ENCODE measurements at places on chromosomes 7 and 10.

- peak; percentile 65 for DNase-seq
Observed at GRCh38 chr7:23247603-23248335, 1.2 kb downstream of the GPNMB start.

- peak; percentile 35 for DNase-seq
Observed at GRCh38 chr7:102895602-102896001, 17.2 kb upstream of the LRRC17 start.

- DNase-seq: peak; percentile 53
Observed at GRCh38 chr10:129545261-129545660, 78.2 kb downstream of the MGMT start.

DNA sequence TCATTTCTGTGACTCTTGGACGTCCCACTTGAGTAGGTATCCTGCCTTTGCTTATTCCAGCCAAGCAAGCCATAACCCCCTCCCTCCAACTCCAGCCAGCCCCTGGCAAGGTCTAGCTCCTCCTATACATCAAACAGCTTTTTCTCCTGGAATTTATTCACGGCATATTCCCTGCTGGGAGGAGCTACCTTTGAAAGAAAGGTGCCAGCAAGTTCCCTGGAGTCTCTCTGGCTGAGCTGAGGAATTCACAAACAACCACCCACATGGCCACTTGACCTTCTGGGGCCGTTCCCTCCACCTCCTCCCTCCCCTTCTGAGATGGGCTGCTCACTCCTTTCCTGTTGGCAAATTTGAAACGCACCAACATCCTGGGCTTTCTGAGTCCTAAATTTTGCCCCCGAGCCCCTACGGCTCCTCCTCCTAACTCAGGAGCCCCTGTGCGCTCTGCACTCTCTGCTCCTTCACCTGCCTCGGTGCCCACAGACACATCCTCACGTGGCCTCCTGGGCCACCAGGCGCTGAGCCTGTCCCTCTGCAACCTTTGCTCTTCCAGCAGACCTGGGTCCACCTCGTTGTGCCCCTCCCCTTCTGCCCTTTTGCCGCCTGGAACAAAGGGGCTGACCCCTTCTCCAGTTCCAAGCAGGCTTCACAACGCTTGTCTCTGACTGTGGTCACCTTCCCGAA is 48.0 kb downstream of the HSPA12A start:
- no peak for DNase-seq

DNA sequence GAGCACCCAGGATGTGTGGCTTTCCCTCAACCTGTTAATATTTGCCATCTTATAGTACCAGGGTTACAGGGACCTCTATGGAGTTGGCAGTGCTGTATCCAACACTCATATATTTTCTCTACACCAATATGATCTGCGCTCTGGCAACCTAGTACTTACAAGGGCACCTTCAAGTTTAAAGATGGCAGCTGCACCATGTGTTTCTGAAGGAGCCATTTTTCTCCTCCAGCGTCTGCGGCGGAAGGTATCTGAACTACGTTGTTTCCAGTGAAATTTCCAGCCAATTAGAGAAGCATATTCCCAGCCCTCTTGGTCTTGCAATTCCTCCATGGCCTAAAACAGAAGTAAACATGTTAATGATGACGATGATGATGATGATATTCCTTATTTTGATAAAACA is 125.6 kb downstream of the MYOF start:
- no peak for DNase-seq

DNA sequence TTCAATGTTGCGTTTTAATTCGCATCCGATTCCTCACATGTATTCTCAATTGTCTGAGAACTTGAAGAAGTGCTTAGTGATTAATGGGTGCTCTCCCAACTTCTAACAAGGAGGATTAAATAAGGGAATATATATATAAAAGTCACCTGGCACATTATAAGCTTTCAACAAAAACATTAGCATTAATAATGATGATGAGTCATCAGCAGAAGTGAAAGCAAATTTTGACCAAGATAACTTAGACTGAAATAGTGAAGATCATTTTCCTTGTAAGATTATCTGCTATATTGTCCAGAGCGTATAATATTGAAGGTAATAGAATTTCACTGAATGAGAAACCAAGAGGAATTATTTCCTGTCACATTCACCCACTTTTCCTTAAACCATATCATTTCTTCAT is 8.5 kb downstream of the ASAH2 start:
- no peak for DNase-seq

DNA sequence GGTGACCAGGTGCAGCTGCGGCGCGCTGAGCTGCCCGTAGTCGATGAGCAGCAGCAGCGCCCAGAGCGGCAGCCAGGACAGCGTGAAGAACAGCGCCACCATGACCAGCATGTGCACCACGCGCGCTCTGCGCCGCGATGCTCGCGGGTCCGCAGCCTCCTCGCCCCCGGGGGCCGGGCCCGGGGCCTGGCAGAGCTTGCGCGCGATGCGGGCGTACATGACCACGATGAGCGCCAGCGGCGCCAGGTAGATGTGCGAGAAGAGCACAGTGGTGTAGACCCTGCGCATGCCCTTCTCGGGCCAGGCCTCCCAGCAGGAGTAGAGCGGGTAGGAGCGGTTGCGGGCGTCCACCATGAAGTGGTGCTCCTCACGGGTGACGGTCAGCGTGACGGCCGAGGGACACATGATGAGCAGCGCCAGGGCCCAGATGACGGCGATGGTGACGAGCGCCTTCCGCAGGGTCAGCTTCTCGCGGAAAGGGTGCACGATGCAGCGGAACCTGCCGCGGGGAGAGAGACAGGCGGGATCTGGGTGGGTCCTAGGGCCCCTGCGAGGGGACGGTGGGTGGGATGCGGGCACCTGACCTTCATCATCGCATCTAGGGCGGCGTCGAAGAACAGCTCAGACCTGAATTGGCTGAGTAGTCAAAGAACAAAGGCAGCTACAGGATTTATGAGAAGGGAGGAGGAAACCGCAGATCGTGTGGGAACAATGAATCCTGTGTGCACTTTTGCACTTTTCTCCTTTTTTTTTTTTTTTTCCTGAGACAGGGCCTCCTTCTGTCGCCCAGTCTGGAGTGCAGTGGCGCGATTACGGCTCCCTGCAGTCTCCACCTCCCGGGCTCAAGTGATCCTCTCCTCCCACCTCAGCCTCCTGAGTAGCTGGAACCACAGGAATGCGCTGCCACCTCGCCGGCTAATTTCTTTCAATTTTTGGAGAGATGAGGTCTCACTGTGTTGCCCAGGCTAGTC is 22.4 kb upstream of the PPA1 start:
- DNase-seq: peak; percentile 46

DNA sequence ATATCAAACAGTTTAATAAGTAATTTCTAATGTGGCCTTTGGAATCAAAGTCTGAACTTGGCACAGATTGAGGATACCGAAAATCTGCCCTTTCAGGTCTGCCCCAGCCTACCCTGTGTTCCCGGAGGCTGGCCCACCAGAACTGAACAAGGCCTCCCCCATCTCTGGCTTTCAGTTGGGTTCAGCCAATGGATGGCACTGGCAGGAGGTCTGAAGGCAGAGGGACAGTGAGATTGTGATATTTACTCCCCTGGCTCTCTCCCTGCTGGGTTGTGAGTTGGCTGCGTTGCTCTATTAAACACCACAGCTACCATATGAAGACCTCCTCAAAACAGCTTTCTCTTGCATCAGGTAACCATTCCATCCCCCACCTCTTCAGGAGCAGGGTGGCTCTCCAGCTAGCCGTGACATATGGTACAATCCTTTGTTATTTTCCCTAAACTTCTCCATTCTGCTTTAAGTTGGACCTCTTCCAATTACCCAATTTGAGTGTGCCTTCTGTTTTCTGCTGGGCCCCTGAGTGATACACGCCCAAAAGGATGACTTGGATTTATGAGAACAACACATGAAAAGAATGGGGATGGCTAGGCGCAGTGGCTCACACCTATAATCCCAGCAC is 28.1 kb downstream of the DNMBP start:
- peak; percentile 33 for DNase-seq

- DNase-seq: no peak
Observed at GRCh38 chr10:21797984-21798765, 205.4 kb downstream of the DNAJC1 start.

DNA sequence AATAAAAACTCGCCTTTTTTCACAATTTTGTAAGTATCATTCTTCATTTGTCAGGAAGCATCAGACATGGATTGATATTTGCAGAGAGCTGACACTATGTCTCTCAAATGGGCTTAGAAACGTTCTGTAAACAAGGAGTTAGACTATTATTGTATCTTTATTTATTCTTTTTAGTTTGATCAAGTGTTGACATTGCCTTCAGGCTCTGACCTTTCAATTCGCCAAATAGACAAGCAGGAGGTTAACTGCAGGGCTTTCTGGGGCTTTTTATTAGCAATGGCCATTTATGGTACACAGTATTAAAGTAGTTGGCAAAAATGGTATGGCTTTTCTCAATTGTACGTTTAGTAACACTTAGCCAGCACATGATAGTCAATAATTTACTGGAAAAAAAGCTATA is 221.7 kb downstream of the ZWINT start:
- no peak for DNase-seq

DNA sequence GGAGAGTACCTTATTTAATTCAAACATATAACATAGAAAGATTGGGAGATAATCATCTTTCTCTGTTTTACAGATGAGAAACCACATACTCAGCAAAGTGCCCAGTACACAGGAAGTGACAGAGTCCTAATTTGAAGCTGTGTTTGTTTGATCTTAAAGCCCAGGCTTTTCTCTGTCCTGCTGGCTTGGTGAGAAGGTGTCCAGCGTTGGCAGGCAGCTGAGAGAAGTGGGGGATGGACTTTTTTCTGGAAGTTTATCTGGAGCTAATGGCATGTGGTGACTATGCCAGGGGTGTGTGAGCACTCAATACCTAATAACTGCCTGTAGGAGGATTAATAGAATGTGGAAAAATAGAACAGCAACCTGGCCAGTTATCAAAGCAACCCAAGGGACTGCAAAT is 60.8 kb downstream of the NPSR1 start:
- DNase-seq: peak; percentile 35

DNA sequence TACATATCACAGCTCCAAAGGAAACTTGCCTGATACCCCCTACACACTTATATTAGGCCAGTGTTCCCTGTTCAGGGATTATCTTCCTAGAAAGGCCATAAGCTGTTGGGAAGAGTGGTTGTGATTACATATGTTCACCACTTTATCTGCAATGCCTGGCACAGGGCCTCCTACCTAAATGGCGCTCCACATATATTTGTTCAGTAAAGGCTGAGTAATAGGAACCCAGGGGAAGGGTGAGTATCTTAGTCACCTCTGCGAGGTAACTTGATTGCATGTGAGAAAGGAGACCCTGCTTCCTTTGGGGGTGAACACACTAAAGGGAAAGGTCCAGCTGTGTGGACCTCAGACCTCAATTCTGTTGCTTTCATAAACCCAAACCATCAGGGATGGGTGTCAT is 896.0 kb downstream of the LRMDA start:
- no peak for DNase-seq

- no peak for DNase-seq
Observed at GRCh38 chr7:156963472-156963871, 14.0 kb downstream of the NOM1 start.

DNA sequence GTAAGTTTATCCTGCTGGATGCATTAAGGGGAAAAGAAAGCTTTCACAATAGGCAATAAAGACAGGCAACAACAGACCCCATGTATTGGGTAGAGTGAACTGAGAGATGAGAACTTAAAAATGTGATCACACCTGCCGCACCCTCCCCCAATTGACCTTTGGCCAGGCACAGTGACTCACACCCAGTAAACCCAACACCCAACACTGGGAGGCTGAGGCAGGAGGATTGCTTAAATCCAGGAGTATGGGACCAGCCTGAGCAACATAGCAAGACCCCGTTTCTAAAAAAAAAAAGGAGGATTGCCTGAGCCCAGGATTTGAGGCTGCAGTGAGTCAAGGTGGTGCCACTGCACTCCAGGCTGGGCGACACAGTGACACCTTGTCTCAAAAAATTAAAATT is 86.9 kb downstream of the MPP7 start:
- no peak for DNase-seq

DNA sequence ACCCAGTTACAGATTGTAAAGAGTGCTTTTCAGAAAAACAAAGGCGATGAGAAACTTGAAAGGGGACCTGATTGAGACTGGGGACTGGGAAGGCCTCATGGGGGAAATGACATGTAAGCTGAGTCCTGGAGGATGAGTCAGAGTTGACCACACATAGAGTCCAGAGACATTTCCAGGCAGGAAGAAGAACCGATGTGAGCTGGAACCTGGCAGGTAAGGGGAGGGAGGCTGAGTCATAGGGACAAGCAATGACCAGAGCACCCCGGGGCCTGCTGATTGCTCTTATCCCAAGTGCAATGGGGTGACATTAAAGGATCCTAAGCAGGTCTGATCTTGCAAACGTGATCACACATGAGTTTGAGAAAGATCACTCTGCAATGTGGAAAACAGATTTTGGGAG is 11.7 kb downstream of the TLL2 start:
- DNase-seq: no peak

DNA sequence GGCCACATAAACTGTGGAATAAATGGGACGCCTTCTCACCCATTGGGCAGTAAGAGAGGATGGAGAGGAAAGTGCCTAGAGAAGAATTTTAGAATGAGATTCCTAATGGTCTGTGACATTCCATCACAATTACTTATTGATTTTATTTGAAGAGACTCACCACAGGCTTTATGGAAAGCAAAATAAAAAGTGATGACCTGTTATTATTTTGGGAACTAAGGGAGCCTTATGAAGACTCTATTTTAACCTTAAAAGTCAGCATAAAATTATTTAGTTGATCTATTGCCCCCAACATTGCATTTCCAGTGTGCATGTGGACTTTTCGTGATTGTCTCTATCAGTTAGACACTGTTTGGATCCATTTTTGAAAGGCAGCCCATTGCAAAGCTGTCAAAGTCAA is 107.5 kb downstream of the PCLO start:
- DNase-seq: no peak

GRCh38 chr10:58781873-58782488 is 269.3 kb downstream of the BICC1 start:
- DNase-seq: peak; percentile 84

DNA sequence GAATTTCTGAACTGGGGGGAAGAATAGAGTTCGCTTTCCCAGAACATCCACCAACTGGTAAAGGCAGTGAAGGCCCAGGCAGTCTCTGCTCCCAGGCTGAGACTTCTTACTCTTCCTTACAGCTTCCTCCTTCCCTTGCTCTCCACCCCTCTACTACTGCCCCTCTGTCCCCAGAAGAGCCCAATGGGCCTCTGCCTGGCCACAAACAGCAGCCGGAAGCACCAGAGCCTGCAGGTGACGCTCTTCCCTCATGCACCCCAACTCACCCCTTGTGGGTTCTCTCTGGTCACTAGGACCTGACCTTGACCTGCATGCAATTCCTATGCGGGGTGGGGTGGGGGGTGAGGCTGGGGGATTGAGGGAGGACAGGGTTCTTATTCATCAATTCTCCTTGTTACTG is 16.5 kb downstream of the FAM131B start:
- no peak for DNase-seq

DNA sequence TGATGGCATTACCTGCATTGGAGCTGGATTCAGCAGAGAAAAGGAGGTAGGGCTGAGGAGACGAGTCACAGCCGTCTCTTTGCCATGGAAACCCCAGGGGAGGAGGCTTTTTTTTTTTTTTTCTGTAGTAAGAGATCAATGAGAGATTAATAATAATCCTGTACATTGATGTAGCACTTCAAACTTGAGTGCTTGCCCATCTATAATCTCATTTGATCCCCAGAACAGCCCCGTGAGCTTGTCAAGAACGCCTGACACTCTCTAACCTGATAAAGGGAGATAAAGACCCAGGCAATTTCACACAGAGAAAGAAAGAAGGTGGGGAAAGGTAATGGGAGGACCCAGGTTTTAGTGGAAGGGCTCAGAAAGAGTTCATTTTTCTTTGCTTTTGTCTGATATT is 195.2 kb upstream of the FOXK1 start:
- no peak for DNase-seq

Measured in umbilical cord (tissue), 2 donors.